ENCODE measurements at places on chromosomes 12 and 14. TPM values are rescaled to one million over a fixed set of nuclear protein-coding genes. Genes with fewer than 3 reads are reported as not detected.

Gene METAP2
- 85.5 TPM for total RNA-seq

DNA sequence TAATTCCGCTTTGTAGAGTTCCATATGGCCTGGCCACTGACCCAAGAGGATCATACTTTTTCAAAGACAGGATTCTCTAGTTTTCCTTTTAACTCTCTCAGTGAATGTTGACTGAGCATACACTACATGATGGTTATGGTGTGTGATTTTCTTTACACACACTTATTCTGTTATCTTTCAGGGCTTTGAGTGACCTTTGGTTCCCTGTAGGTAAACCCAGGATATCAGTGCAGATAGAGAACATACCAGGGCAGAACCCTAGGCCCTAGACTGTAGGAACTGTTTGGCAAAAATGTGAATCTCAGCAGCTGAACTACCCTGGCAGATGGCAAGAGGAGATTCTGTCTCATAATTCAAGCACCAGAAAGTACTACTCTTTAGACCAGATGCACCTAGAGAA, 159.6 kb downstream of the KCNA5 start:
- H3K4me1 ChIP-seq = no peaks in the 10 kb centered on the region
- DNase-seq = no peak
- H3K4me3 ChIP-seq = no peak overlapping the region
- no peaks in the 10 kb centered on the region for H3K27me3 ChIP-seq
- no peak overlapping the region for H3K27ac ChIP-seq
- H3K36me3 ChIP-seq = no peaks in the 10 kb centered on the region

Gene PTPN6
- total RNA-seq = 22.5 TPM

Gene COL2A1
- total RNA-seq = 6.7 TPM

Gene MLF2
- total RNA-seq = 248 TPM

Data from PC-3 (cell line).